ENCODE measurements at places on chromosomes 3 and 15.

GRCh38 chr15:48946074-48946839 is 17.5 kb downstream of the SHC4 start:
- DNase-seq: no peak

GRCh38 chr3:134477002-134477401 is 8.8 kb downstream of the ANAPC13 start:
- DNase-seq: no peak

GRCh38 chr3:124903896-124904834 is 17.0 kb upstream of the ITGB5 start:
- DNase-seq: no peak

- DNase-seq: no peak
Measured at GRCh38 chr3:47283193-47283537, 421 bp downstream of the KLHL18 start.

- DNase-seq: no peak
Measured at GRCh38 chr3:65006300-65006739, 318.5 kb upstream of the ADAMTS9 start.

DNA sequence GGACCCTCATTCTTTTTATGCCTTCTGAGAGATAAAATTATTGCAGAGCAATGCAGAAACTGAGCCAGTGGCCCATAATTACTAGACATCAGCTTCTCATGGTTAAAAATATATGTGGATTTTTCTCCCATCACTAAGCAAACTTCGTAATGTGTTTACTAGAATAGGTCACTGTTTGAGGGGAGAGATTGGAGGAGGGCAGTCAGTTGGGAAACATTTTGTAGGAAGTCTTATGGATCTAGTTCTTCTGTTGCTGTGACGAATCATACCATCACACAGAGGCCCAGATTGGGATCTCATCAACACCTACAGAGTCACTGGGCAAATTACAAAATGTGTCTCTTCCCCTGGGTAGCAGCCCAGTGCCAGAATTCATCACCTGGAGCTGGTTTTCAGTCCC is 81.4 kb downstream of the PDE8A start:
- DNase-seq: no peak

- DNase-seq: no peak
Measured at GRCh38 chr3:72744330-72744729, 103.9 kb downstream of the SHQ1 start.

- DNase-seq: no peak
Measured at GRCh38 chr3:40304352-40304751, 5.2 kb upstream of the EIF1B start.

DNA sequence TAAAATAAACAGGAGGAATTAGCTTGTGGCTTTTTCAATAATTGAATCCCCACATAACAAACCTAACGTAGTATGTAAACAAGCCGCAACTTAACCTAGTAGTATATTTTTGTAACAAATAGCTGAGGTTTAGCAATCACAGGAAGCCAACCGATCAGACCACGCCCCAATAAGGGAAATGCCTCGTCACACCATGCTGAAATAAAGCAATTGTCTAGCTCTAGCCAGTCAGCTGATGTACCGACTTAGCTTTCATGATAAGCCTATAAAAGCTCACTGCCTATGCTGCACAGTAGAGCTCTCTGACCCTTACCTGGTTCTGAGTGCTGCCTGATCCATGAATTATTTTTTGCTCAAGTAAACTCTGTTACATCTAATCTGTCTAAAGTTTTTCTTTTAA is 208.9 kb downstream of the ROBO1 start:
- DNase-seq: no peak

DNA sequence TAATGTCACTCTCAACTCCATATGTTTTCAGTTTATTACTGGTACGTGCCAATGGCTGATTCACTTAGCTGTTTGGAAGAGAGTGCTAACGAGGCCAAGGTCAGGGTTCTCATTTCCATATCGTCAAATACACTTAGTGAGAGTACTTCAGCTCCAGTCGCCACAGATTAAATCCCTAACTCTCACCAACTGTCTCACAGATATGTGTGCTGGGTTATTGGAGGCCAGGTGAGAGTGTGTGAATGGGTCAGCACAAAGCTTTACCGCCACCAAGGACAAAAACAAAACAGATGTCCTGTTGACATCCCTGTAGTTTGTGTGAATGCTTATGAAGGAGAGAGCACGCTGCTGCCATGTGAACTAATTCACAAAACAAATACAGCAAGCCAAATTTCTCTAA is 133.5 kb upstream of the TBL1XR1 start:
- DNase-seq: no peak

DNA sequence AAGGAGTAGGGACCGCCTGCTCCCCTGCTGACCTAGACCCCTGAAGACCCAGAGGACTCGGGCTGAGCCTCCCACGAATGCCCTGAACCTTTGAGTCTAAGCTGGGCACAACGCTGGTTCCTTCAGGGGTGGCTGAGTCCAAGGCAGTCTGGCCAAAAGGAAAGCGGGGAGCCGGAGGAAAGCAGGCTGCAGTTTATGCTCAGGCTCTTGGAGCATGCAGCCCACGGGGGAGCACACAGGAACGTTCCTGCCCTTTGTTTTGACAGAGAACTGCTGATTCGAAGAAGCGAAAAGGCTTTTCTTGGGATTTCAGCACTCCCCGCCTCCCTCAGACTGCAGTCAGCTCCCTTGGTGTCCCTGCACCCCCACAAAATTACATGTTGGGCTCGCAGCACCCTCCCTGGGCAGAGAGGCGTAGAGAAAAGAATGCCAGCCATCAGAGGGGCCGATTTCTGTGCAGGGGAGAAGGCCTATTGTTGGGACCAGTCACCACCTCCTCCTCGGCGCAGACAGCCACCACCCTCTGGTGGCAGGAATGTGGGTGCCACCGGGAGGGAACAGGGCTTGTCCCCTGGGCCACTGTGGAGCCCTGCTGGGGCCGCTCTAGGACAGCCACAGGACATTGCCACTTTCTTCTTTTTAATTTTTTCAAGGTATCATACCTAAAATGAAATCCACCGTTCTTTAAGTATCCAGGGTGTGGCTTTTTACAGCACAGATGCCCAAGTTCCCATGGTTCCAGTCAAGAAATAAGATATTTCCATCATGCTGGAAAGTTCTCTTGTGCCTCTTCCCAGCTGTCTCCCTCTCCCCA is 72.2 kb downstream of the SMAD6 start:
- DNase-seq: peak; percentile 42

- no peak for DNase-seq
Measured at GRCh38 chr3:24500806-24501205, 6.2 kb upstream of the THRB start.

Data from stimulated activated CD4-positive, alpha-beta T cell treated with anti-CD3 and anti-CD28 coated beads, TNF-alpha, amount 100 ng/mL, for 24 hours (primary cell).